ENCODE measurements at places on chromosomes 5 and 9. TPM values are rescaled to one million over a fixed set of nuclear protein-coding genes. Genes with fewer than 3 reads are reported as not detected.
A peak's percentile ranks its signal among the peaks of the same experiment; 100 is the strongest.

DNA sequence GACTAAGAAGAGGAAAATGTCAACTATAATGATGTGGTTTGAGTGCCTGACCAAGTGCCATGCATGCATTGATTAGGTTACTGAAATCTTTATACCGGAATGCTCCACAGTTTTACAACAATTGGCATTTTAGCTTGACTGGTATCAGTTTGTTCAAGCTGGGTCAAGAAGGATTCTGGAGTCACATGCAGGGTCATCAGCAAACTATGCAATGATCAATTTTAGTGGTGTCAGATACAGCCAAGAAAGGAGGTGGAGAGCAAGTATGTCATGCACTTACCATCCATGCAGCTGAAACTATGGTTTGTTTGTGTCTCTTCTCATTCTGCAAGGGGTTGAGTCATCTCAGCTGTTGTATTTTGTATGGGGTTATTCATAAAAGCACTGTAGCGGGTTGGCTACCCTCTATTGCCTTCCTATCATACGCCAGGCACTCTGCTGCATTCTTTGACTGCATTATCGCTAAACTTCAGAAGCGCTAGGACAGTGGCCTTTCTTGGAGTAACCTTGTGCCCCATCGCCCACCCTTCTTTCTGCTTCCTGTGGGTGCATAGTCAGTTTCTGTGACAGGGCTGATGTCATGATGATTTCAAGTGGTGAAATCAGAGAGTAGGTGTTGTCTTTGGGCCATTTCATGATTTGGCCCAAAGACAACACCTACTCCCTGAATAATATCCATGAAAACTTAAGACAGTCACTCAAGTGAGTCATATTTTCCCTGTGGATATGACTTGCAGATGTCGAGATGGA, 145.4 kb downstream of the MTX3 start:
- peaks cover 21% of the 10 kb centered on the region for H3K4me1 ChIP-seq
- peaks cover under 1% of the 10 kb centered on the region for H3K27me3 ChIP-seq
- peak overlapping the region; percentile 75 for H3K27ac ChIP-seq
- DNase-seq, result peak; percentile 75
- no peaks in the 10 kb centered on the region for H3K36me3 ChIP-seq

DNA sequence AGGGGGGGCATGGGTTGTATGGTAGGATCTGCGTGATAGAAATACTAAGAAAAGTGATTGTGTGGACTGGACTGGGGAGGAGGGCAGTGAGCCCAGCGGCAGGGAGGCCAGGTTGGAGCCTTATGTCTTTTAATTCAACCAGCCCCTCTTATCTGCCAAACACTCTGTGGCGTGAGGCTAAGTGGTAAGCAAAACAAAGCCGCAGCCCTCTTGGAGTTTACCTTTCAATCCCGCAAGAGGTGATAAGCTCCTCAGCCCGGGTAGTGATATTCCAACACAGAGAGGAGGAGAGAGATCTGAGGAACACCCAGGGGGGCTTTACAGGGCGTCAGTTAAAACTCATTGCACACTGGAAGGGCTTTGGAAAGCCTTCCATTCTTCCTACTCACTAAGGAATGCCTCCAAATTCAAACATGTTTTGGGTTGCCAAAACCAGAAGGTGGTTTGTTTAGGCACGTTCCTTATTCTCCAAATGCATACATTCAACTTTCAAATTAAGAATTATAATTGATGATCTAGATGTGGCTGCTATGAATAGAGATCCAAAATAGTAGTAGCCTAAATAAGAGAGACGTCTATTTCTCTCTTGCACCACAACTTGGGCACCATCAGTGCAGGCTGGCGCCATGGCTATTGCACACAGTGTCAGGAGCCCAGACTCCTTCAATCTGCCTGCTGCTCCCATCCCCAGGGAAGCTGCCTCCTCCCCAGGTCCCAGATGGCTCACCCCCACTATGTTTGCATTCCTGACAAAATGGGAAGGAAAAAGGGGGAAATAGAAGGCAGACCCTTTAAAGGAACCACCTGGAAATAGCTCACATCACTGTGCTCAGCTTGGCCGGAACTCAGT, 75.1 kb upstream of the FSTL4 start:
- DNase-seq, result no peak
- no peaks in the 10 kb centered on the region for H3K36me3 ChIP-seq
- peaks cover 18% of the 10 kb centered on the region for H3K27me3 ChIP-seq
- H3K4me3 ChIP-seq, result no peak overlapping the region

The BTNL3 gene
- not detected for total RNA-seq

The PCDHGB6 gene
- total RNA-seq, result 0.14 TPM

DNA sequence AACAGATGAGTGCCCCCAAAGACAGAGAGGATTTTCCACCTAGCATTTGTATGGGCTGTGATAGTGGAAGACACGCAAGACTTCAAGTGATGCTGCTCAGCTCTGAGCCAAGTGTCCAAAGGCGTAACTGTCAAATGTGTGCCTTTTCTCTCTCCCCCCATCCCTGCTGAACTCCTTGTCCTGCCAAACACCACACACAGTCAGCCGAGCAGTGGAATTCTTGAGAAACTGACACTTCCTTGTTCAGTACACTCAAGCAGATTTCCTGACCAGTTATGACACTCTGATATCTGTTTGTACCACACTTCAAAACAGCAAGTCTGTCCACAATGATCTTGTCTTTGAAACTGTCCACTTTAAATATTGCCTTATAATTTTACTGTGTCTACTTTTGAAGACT, 166.4 kb downstream of the PIK3R1 start:
- no peaks in the 10 kb centered on the region for H3K27me3 ChIP-seq
- peaks cover 7% of the 10 kb centered on the region for H3K36me3 ChIP-seq
- DNase-seq, result no peak

DNA sequence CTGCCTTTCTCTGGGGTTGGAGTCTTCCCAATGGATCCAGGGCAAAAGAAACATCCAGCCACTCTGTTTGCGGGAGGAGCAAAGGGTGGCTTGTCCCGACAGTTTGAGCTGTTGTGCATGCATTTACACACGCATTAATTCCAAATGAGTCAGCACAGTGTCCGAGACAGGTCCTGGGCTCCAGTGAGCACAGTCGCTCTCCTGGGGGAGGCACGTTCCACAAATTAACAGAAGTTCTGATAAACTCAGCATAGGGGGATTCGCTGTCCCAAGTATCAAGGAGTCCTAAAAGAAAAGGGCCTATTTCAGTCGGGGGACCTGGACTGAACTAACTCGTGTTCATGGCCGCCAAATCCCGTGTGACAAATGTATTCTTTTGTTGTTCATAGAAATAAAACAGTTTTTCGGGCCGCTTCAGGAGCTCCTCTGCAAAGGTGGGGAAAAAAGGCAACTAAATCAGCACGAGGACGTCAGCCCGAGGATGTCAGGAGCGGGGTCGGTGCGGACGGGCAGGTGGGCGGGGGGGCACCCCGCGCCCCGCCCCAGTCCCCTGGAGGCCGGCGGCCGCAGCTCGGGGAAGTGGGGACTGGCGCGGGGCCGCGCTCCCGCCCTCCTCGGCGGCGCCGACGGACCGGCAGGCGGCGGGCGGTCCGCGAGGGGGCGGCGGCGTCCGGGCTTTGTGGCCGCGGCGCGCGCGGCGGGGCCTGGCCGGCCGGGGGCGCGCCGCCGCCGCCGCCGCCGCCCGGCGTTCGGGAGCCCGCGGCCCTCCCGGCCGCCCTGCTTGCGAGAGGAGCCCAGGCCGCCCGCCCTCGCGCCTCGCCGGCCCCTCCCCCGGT, at the start of gene MSANTD3:
Gene MSANTD3, plus strand, starts transcription at position 614 of the 836 bp plus-strand sequence. CDS start 14,796 bp downstream, outside the sequence.
- peaks cover 2% of the 10 kb centered on the region for H3K36me3 ChIP-seq
- H3K27me3 ChIP-seq, result peaks cover 17% of the 10 kb centered on the region
- H3K4me3 ChIP-seq, result peak within 1 kb of the TSS; percentile 85
- H3K27ac ChIP-seq, result peak within 1 kb of the TSS; percentile 95
- H3K4me1 ChIP-seq, result peaks cover 36% of the 10 kb centered on the region

The OR1Q1 gene
- not detected for total RNA-seq

GRCh38 chr5:119315516-119315949, 40.3 kb upstream of the TNFAIP8 start:
- no peaks in the 10 kb centered on the region for H3K27me3 ChIP-seq
- peak; percentile 86 for DNase-seq
- H3K4me1 ChIP-seq, result peaks cover 81% of the 10 kb centered on the region
- peak overlapping the region; percentile 89 for H3K27ac ChIP-seq
- H3K36me3 ChIP-seq, result peaks cover 30% of the 10 kb centered on the region

The CARD19 gene
- total RNA-seq, result 44.0 TPM

GRCh38 chr5:10220248-10220647, 29.4 kb downstream of the ATPSCKMT start:
- no peak overlapping the region for H3K27ac ChIP-seq
- DNase-seq, result peak; percentile 50
- peaks cover 4% of the 10 kb centered on the region for H3K36me3 ChIP-seq

GRCh38 chr9:73202980-73203379, 51.3 kb downstream of the ANXA1 start:
- H3K4me1 ChIP-seq, result no peaks in the 10 kb centered on the region
- H3K27me3 ChIP-seq, result peaks cover 21% of the 10 kb centered on the region
- no peak for DNase-seq

DNA sequence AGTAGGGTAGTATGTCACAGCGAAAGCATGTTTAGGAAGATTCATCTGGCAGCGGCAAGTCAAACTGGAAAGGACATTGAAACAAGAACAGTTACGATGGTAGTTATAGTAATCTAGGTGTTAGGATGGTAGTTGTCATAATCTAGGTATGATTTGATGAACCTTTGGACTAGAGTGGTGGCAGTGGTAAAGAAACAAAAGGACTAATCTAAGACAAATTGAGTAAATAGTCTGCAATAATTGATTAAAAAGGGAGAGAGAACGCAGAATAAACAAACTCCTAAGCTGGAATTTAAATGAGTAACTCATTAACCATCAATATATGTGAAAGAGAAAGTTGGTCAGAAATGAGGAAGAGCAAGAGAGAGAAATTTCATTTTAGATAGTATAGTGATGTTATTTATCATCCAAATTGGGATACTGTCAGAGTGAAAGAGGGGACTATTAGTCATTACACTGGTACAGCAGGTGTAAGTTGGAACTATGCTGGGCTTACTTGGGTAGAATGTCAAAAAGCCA, 56.8 kb downstream of the MTREX start:
- peak overlapping the region; percentile 75 for H3K27ac ChIP-seq
- no peak for DNase-seq
- no peaks in the 10 kb centered on the region for H3K27me3 ChIP-seq
- peaks cover 9% of the 10 kb centered on the region for H3K4me1 ChIP-seq
- H3K4me3 ChIP-seq, result no peak overlapping the region
- peaks cover 40% of the 10 kb centered on the region for H3K36me3 ChIP-seq

GRCh38 chr5:79964136-79964535, 26.9 kb downstream of the MTX3 start:
- H3K36me3 ChIP-seq, result no peaks in the 10 kb centered on the region
- peaks cover 3% of the 10 kb centered on the region for H3K27me3 ChIP-seq
- H3K4me3 ChIP-seq, result no peak overlapping the region
- H3K27ac ChIP-seq, result peak overlapping the region; percentile 90
- no peak for DNase-seq
- peaks cover 25% of the 10 kb centered on the region for H3K4me1 ChIP-seq

- no peaks in the 10 kb centered on the region for H3K36me3 ChIP-seq
- peaks cover 7% of the 10 kb centered on the region for H3K27me3 ChIP-seq
- no peaks in the 10 kb centered on the region for H3K4me1 ChIP-seq
Measured at GRCh38 chr5:61659221-61659696, 327.2 kb downstream of the ZSWIM6 start.

The PDE6A gene
- total RNA-seq, result not detected

The PCDHA11 gene
- total RNA-seq, result not detected

GRCh38 chr5:102959055-102959454, 160.9 kb downstream of the GIN1 start:
- H3K27me3 ChIP-seq, result no peaks in the 10 kb centered on the region
- H3K27ac ChIP-seq, result no peak overlapping the region
- peaks cover 5% of the 10 kb centered on the region for H3K4me1 ChIP-seq
- H3K36me3 ChIP-seq, result peaks cover 15% of the 10 kb centered on the region

The CKMT2 gene
- not detected for total RNA-seq

- no peaks in the 10 kb centered on the region for H3K27me3 ChIP-seq
- H3K36me3 ChIP-seq, result peaks cover 8% of the 10 kb centered on the region
- no peak for DNase-seq
- no peak overlapping the region for H3K4me3 ChIP-seq
- no peak overlapping the region for H3K27ac ChIP-seq
Measured at GRCh38 chr5:102792705-102793104, 37.6 kb downstream of the PAM start.

DNA sequence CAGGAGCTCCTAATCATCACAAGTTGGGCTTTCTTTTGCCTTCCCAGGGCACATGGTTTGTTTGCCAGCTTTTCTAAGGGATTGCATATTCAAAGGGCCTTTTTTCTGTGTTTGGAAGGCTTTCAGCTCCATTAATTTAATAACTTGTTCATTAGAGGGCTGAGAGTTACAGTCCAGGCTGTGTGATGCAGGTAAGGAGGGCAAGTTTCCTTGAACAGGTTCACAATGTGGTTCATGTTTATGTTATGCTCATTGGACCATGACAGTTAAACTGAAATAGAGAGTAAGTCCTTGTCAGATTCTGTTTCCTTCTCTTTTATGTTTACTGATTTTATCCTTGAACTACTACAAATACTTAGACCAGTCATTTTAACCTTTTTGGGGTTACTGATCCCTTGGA, 174.4 kb downstream of the MARCHF11 start:
- no peaks in the 10 kb centered on the region for H3K4me1 ChIP-seq
- no peak overlapping the region for H3K27ac ChIP-seq
- H3K27me3 ChIP-seq, result no peaks in the 10 kb centered on the region
- no peaks in the 10 kb centered on the region for H3K36me3 ChIP-seq
- H3K4me3 ChIP-seq, result no peak overlapping the region

All from activated CD4-positive, alpha-beta T cell treated with anti-CD3 and anti-CD28 coated beads, Interleukin-2, amount 10 ng/mL, durations not matched to agents 24 days and 14 days (primary cell).